ENCODE measurements at places on chromosomes 12 and 14.
A peak's percentile ranks its signal among the peaks of the same experiment; 100 is the strongest.

GRCh38 chr12:93008044-93008778 lies 79.1 kb upstream of the EEA1 start:
- DNase-seq: no peak

DNA sequence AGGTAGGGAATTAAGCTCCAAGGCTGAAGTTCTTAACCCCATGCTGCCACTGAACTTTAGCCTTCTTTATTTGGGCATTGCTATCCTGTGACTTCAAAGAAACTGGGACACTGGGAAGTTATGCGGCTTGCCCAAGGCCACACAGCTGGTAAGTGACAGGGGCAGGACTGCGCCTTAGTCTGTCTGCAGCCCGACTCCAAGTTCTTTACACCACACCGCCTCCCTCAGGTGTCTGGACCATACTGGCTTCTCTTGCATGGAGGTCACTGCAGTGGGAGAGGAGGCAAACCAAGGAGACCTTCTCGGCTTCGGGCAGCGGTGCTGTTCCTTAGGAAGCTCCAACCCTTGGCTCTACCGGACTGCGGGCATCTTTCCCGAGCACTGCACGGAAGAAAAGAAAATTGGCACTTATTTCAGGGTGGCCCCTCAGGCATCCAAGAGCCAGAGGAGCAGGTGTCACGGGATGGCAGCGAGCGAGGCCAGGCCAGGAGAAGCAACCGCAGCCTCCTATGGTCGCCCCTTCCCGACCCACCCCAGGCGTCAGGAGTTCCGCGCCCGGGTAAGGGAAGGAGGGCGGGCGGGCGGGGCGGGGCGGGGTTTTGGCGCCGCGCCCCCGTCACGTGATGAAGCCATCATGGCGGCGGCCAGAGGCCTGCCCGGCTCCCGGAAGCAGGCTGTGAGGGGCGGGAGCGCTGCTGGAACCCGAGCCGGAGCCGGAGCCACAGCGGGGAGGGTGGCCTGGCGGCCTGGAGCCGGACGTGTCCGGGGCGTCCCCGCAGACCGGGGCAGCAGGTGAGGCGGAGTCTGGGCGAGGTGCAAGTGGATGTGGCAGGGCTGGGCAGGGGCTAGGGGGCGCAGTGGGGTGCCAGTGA lies 16.4 kb upstream of the ESPL1 start:
- DNase-seq: peak; percentile 72

GRCh38 chr12:21528953-21529352 lies 2.9 kb downstream of the SPX start:
- DNase-seq: no peak

DNA sequence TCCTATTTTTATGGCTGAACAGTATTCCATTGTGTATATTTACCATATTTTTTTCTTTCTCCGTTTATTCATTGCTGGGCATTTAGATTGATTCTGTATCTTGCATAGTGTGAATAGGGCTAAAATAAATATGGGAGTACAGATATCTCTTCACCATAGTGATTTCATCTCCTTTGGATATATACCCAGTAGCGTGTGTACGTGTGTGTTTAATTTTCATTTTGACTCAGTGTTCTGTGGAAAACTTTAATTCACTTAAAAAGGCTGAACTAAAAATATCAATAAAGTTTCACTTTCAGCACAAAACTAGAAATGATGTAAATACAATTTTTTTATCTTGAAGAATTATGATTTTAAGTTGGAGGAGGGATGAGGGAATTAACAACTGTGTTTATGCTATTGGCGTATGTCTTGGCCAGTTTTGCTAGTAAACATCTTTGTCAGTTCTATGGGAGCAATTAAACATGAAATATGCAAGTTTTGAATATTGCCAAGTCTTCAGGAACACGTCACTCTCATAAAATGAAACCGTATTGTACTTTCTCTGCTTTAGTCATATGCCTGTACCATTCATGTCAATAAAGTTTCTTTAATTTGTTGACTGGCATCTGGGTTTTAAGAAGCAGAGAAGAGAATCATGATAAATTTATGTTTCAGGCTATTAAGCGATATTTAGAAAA lies 99.8 kb downstream of the PTGER2 start:
- no peak for DNase-seq

GRCh38 chr12:106906715-106907114 lies 49.0 kb upstream of the TMEM263 start:
- no peak for DNase-seq

DNA sequence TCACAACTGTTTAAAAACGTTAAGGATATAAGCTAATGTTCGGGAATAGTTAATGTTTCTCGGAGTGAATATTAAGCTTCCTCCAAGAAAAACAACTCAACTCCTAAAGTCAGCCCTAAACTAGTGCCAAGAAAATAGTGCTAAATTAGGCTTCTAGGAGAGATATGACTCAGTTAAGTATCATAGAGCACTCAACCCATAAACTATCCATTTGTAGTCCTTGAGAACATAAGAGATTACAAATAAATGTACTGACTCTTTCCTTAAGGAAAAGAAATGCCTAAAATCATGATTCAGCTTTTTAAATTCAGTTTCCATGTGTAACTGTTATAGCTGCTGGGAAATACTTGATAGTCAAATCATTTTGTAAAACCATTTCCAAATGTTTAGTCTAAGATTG lies 117.1 kb downstream of the HMGA2 start:
- DNase-seq: no peak

- peak; percentile 48 for DNase-seq
Measured at GRCh38 chr12:9051158-9051550, 61.8 kb downstream of the KLRG1 start.

DNA sequence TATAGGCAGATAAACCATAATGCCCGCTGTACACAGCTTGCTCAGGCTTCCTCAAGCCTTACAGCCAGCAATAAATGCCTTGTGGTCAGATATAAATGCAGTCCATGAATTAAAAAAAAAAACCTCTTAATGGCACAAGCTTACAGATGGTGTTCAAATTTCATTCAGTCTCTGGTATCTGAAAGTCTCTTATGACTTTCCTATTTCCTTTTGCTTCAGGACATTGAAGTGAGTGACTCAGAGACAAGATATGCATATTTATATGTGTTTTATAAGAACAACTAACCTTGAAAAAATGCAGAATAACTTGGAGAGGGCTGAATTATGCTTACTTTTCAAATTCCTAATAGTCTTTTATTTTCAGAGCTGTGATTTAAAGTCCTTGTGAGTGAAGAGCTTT lies 426.9 kb upstream of the MIS18BP1 start:
- no peak for DNase-seq

DNA sequence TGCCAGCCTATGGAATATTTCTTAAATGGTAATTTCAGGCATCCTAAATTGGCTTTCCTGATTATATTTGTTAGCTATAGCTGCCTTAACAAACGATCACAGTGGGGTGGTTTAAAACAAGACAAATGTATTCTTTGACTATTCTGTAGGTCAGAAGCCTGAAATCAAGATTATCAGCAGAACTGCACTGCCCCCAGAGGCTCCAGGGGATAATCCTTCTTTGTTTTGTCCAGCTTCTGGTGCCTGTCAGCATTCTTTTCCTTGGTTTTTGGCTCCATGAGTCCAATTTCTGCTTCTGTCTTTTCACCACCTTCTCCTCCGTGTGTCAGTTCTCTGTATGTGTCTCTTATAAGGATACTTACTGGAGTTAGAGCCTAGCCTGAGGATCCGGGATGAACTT lies 1282.2 kb upstream of the USP15 start:
- no peak for DNase-seq

DNA sequence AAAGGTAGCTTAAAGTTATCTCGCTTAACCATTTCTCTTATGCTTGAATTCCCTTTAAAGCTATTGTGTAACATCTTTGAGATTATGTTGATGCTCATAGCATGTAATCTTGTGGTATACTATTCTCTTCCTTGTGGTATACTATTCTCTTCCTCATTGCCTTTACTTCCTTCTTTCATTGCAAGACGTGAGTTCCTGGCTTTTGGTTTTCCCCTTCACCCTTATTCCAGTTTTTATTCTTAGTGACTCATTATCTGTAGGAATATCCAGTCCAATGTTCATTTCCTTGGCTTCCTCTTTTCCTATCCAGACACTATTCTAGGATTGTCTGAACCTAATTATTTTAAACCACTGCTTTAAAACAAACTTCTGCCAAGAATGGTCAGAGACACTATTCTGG lies 564.0 kb downstream of the CCER1 start:
- DNase-seq: no peak

DNA sequence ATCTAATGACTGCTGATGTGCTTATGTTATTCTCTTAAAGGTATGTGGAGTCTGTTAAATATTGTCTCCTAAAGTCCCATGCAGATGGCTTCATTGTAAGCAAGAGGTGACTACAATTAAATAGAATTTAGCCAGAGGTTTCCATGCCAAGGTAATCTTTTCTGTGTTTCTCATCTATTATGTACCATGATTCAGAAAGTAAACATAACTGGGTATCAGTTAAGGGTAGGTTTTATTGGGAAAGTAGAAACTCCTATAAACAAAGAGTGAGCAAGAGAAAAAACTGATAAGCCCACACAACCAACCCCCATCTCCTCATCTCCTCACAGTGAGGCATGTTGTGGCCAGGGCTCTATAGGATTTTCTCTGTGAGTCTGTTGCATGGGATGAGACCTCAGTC lies 611.7 kb downstream of the SNAPC1 start:
- no peak for DNase-seq

DNA sequence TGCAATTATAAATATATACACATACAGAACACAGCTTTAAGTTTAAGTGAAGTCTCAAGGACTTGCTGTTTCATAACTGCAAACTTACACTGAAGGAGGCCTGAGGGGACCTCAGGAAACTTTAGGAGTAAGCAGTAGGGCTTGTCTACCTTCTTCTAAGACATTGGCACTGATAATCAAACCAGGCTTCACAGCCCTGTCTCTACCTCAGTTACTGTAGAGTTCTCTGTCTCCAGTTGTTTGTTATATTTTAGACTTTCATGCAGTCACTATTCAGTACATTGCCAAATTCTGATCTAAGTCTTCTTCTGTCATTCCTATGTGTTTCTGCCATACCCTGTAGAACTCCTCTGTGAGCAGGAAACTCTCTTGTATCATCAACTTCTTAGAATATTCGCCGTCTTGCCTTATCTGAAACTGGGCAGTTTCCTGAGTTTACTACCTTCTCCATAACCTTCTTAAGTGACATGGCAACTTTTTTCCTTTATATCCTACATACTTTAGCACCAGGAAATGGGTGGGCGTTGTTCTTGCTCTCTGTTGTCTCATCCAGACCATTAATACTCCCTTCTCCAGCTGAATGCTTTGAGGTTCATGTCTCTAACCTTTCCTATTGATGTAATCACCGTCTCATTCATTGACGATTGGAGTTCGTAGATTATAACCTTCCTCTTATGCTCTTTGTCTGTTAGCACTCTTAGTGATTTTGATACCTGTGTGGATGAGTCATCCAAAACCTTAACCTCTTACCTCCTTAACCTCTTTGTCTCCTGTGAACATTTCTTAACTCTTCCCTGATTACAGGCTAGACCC lies 11.4 kb downstream of the APAF1 start:
- no peak for DNase-seq

- DNase-seq: no peak
Measured at GRCh38 chr14:36773136-36773540, 111.5 kb downstream of the PAX9 start.

- peak; percentile 27 for DNase-seq
Measured at GRCh38 chr12:47799357-47799955, 20.2 kb downstream of the HDAC7 start.

DNA sequence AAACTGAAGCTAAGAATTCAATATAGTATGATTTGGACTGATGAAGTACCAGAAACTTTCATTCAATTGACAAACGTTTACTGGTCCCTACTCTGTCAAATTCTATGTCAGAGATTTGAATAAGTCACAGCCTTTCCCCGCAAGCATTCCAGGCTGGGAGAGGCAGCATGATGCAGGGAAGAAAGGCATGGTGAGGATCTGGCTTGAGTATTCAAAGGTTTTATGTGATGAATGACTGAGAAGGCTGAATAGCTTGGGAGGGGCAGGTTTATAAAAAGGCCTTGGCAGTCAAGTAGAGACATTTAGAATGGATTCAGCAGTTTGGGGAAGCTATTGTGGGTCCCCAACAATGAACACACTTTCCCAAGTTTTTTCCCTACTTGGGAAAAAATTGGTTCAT lies 431.8 kb downstream of the DPF3 start:
- DNase-seq: no peak

DNA sequence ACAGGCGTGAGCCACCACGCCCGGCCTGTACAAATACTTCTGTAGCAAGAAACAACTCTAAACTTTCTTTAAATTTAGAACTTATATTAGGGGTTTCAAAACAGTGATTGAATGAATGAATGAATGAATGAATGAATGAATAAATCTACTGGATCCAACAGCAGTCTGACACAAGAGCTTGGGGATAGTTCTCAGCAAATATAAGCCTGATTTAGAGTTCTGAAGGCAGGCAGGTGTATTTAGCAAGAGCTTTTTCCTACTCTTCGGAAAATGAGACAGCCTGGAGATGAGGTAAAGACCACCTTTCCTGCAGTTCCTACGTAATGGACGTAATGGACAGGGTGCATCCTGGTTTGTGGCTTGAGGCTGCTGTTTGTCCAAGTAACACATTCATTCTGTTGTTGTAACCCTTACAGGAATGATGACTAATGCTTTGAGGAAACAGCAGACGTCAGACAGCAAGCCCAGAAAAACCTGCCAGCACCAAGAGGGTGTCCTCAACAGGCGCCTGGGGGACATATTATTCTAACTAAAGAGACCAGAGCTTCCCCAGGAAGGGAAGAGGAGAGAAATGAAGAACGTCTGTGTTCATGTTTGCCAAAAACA lies 277.4 kb upstream of the SOX5 start:
- no peak for DNase-seq

GRCh38 chr12:7075939-7076338 lies 15.4 kb downstream of the C1S start:
- DNase-seq: no peak

DNA sequence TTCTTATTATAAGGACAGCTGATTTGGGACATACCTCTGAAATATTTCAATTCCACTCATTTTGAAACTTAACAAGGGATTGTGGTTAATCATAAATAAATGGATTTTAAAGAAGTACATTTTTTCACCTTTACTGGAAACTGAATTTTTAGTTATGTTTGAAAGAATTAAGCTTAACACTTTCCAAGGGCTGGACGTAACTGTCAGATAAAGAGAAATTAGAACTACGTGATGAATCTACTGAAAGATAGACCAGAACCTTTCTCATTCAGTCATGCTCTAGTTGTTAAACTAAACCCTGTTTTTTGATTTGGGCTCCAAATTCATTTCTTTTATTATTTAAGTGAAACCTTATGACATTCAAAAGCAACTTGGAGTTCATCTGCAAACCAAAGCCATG lies 1892.1 kb upstream of the SEL1L start:
- DNase-seq: no peak

GRCh38 chr12:13496111-13496510 lies 299.6 kb downstream of the EMP1 start:
- no peak for DNase-seq
